ENCODE measurements at places on chromosomes 7 and 10.

- DNase-seq: peak; percentile 28
Observed at GRCh38 chr7:55140221-55140940, 121.6 kb downstream of the EGFR start.

DNA sequence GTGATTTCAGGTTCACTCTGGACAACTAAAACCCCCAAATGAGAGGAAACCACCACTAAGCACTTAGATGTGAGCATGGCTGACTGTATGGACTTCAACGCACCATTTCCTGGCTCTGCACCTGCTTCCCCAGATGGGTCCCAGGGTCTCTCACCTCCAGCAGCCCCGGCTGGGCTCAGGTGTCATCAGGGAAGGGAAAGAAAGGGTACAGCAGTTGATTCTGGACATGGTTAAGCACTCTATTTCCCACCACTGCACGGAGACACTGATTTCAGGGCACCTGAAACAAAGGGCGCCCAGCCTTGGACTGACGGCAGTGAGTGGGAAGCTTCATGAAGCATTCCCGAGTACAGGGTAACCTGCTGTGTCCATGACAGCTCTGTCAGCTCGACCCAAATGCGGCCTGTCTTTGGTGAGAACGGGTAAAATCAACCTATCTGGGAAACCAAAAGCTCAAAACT is 19.0 kb downstream of the FAM53B start:
- no peak for DNase-seq

- DNase-seq: no peak
Observed at GRCh38 chr10:114304571-114305421, 65.7 kb downstream of the VWA2 start.

DNA sequence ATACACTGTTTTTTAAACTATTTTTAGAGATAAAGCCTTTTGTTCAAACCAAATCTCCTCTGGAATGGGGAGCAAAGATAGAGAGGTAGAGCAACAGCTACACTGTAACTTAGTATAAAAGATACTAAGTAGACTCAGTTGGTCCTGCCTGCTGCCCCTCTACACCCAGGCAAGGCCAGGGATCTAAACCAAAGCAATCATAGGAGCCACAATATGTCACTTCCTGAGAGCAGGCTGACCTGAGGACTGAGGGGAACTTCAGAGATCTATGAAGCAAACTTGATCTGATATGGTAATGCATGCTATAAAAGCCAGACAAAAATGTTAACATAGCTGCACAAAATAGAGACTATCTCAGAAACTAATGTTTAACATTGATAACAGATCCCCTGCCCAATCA is 7.0 kb upstream of the TRDMT1 start:
- no peak for DNase-seq

- DNase-seq: no peak
Observed at GRCh38 chr7:73683788-73684693, 644 bp downstream of the BUD23 start.

DNA sequence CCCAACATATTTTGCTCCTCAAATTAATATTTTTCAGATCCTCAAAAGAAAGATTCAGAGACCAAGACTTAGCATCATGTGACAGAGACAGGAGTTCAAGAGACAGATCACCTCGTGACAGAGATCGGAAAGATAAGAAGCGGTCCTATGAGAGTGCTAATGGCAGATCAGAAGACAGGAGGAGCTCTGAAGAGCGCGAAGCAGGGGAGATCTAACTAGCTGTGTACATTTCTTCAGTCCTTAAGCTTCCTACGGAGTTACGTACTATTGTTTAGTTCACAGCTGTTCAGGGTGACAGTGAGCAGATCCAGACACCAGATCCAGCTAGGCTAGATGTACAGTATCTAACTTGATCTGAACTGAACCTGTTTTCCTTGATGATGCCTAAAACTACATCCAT is 61.3 kb downstream of the KLRG2 start:
- DNase-seq: no peak

DNA sequence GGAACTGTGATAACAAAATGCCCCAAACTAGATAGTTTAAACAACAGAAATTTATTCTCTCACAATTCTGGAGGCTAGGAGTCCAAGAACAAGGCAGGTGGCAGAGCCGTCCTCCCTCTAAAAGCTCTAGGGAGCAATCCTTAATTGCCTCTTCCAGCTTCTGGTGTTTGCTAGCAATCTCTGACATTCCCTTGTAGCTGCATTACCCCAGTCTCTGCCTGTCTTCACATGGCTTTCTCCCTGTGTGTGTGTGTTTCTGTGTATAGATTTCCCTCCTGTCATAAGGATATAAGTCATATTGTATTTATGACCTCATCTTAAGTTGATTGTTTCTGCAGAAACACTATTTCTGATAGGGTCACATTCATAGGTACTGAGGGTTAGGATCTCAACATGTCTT is 177.5 kb downstream of the WNT2 start:
- DNase-seq: no peak

DNA sequence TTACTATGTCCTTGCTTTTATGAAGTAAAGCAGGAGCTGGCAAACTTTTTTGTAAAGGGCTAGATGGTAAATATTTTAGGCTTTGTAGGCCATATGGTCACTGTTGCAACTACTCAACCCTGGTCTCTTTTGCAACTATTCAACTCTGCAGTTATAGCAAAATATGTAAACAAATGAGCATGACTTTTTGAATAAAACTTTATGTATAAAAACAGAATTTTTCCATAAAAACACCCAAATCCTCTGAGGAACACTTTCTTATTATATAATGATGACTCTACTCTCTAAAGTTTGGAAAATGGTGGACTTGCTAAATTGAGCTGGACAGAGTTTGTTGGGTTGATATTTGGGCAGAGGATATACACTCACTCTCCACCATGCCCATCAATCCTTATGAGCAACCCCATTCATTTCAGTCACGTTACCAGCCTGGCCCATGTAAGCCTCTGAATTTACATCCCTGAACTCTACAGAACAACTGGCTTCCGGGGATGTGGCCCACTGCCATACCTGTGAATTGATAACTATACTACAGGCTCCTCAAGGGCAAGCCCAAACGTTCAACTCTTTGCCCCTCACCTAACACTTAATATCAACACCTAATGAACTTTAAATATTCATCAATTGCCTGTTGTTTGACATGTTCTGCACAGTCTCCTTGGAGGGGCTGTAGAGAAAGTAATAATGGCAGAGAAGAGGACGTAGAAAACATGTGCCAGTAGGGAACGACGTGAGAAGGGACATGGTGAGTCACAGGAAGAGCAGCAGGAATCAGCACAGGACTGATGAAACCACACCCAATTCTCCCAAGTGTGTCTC is 37.6 kb downstream of the SGMS1 start:
- no peak for DNase-seq
